EL (cell line): ENCODE measurements at places on chromosomes 6 and 20.

GRCh38 chr20:10268636-10269035 is 50.0 kb downstream of the SNAP25 start:
- DNase-seq: no peak

DNA sequence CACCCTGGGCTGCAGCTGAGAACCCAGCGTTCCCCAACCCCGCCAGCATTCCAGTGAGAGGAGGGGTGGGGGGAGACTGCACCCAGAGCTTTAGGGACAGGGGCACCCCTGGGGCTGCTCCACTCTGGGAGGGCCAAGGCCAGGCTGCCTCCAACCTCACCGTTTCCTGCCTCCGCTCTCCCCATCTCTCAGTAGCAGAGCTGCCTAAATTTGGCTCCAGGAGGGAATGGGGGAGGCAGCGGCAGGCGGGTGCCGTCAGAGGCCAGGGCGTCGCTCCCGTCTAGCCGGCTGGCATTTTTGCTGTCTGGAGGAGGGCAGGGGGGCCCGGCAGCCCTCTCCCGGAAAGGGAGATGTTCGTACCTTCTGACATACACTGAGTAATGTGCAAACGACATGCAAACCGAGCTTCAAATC is 46.6 kb downstream of the NOL4L start:
- no peak for DNase-seq

GRCh38 chr20:59578436-59579403 is 25.6 kb upstream of the PHACTR3 start:
- no peak for DNase-seq

DNA sequence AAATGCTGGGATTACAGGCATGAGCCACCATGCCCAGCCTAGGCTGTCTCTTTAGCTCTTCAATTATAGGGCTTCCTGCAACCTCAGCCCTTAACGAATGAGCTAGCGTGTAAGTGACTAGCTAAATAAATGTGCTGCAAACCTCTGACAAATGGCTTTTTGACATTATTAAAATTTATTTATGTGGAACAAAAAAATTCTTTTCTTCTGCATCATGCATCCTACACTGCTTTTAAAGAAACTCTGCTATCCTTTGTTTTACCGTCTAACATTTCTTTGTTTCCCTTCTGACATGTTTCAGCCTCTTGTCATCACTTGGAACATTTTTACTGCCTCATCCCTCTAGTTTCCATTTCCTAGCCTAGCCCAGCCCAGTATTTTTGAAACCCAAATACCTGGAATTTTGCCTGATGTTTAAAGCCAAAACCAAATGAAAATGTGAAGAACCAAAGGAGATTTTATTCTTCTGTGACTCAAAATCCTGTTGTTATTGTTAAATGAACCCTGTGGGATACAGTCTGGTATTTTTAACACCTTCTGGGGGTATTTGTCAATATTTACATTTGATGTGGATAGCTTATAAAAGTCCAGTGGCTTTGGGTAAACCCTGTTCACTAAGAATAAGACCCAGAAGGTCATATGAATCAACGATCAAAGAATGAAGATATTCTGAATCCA is 9.5 kb downstream of the NT5E start:
- DNase-seq: peak; percentile 92
